ENCODE measurements at places on chromosomes 16 and 17.

DNA sequence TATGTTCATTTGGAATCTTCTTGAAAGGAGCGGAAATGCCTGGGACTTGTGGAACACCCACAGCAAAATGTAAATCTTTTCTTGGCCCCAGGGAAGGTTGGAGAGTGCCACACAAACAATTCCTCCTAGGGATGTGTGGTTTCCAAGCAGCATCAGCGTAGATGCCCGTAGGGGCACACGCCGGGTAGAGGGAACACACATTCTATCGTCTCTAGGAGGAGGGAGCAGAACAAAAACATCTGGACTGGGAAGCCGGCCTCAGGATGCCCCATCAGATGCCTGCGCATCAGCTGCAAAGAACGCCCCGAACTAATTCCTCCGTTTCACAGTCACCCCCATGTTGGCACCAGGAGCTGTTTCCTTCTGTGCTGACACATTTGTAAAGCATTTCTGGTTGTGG lies 357.9 kb upstream of the ZFHX3 start:
- DNase-seq, result no peak

DNA sequence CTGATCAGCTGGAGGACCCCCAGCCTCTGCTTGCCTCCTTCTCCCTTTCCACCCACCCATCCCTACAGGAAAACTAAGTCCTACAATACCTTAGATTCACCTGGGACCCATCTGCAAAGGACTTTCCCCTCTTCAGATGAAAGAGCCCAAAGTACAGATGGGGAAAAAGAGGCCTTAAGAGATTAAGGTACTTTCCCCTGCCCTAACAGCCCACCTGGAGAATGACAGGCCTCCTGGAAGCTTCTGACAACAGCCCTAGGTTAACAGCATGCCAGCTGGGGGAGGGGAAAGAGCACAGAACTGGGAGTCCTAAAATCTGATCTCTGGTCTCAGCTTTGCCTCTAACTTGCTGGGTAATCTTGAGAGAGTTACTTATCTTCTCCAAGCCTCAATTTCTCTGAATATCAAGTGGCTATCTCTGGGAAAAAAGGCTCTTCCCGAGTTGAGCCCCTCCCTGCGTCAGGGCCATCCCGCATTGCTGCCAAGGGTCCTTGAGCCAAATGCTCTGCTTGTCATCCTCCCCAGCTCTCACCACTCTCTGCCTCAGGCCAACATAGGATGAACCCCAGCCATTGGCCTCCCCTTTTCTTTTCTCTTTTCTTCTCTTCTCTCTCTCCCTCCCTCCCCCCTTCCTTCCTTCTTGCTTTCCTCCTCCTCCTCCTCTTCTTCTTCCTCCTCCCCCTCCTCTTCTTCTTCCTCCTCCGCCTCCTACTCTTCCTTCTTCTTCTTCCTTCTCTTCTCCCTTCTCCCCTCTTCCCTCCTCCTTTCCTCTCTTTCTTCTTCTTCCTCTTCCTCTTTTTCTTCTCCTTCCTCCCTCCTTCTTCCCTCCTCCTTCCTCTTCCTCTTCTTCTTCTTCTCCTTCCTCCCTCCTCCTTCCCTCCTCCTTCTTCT lies 22.5 kb upstream of the SP6 start:
- no peak for DNase-seq

GRCh38 chr17:82838386-82839063 lies 1.3 kb downstream of the ZNF750 start:
- DNase-seq, result no peak

GRCh38 chr16:11484691-11485258 lies 101.9 kb downstream of the LITAF start:
- DNase-seq, result no peak

- no peak for DNase-seq
Measured at GRCh38 chr17:40122136-40122998, 596 bp downstream of the MSL1 start.

DNA sequence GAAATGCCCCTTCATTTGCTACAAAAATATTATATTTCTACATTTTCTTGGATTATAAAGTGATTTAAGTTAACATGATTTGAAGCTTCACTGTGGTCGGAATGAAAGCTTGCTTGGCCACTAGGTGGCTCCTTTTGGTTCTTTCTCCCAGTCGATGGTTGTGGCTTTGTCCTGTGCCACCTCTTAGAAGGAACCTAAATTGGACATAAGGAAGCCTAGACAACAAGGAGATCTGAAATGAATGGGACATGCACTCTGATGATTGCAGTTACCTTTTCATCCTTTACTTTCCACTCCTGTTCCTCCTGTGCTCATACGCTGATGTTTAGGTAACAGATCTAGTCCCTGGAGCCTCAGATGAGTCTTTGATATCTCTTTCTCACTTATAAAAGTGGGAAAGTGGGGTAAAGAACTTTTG lies 39.2 kb downstream of the FTO start:
- no peak for DNase-seq

DNA sequence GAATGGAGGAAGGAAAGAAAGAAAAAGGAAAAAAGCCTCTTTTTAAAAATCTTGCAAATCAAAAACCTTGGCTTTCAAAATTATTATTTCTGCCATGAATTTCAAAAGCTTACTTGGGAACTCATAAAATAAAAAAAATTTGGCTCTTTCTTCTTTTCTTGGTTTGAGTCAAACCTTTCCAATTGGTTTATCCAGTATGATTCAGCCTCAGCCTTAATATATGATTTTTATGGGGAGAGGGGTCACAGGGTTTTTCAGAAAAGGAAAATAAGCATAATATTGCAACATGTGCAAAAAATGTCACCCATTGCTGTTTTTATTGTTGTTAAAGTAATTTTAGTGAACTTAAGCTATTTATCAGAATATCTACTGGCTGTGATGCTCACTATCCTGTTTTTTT lies 31.2 kb upstream of the HAPSTR1 start:
- no peak for DNase-seq

- DNase-seq, result no peak
Measured at GRCh38 chr17:34386343-34386696, 23.3 kb upstream of the CCL1 start.

- DNase-seq, result no peak
Measured at GRCh38 chr17:46059486-46059885, 60.4 kb downstream of the STH start.

DNA sequence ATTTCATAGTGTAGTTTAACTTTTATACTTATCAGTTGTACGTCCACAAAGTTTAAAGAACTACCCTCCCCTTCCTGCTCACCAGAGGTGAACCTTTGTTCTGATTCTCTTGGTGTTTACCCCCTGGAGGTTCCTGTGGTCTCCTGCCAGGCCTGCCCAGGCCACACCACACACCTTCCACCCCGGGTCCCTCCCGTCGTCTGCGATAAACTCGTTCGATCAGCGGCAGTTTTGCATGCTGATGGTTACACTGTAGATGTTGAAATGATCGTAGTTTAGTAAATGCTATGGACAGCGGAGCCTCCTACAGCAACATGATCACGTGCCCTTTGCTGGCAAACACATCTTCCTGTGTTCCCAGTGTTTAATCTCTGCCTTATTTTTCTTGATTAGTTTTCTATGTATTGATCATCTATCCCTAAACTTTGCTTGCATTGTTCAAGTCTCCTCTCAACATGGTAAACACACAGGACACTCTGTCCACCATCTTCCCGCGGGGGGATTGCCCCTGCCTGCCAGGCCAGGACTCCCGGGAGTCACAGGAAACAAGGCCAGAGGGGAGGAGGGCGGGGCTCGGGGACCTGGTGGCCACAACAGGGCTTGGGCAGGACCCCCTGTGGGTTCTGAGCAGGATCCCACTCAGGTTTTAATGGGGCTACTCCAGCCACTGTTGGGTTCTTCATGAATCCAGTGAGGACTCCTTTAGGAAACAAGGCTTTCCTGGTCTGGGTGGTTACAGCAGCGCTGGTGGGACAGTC lies 2.8 kb upstream of the ACSF3 start:
- DNase-seq, result no peak

- DNase-seq, result no peak
Measured at GRCh38 chr17:44333371-44333770, 8.7 kb upstream of the SLC25A39 start.

GRCh38 chr17:76735586-76736348 lies 1.4 kb downstream of the SRSF2 start:
- DNase-seq, result no peak

GRCh38 chr17:39671651-39672521 lies 3.6 kb downstream of the PNMT start:
- no peak for DNase-seq

GRCh38 chr16:30605158-30605557 lies 5.0 kb downstream of the ZNF689 start:
- DNase-seq, result no peak

GRCh38 chr16:57245472-57246113 lies 534 bp downstream of the ARL2BP start:
- no peak for DNase-seq

- no peak for DNase-seq
Measured at GRCh38 chr16:58148526-58148925, 19.3 kb upstream of the CFAP20 start.

GRCh38 chr17:79974566-79975497 lies 60.8 kb downstream of the TBC1D16 start:
- DNase-seq, result no peak

- no peak for DNase-seq
Measured at GRCh38 chr16:68695575-68695974, 41.5 kb upstream of the CDH1 start.

GRCh38 chr16:31427441-31428278 lies 500 bp downstream of the COX6A2 start:
- peak; percentile 21 for DNase-seq

DNA sequence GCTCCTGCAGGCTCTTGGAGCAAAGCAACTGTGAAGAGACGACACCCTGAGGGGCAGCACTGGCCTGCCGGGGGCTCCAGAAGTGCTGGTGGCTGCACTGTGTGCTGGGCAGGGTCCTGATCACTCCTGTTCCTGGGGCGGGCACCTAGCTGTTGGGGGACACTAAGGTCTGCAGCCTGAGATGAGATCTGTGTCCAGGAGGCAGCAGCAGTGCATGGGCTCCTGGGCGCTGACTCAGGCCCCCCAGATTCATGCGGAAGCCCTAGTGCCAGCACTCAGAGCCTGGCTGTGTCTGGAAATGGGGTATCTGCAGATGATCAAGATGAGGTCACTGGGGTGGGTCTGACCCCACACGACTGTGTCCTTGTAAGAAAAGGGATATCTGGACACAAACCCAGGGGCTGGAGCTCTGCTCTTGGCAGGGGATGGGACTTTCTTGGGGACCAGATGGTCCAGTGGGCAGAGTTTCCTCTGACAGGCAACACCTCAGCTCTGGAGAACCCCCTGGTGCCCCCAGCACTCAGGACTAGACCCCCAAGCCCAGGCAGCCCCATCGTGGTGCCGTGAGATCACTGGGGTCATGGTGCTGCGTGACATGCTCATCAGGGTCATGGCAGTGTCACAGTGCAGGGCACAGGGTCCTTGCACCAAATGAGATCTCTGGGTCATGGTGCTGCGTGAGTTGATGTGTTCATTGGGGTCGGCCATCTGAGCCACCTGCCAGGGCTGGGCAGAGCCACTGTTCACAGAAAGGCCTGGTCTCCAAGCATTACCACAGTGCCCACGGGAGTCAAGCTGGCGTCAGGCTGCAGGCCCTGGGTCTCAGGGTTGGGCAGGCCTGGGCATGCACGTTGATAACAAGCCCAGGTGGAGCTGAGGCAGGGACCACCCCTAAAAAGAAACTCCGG lies 9.5 kb downstream of the FAAP100 start:
- DNase-seq, result no peak

DNA sequence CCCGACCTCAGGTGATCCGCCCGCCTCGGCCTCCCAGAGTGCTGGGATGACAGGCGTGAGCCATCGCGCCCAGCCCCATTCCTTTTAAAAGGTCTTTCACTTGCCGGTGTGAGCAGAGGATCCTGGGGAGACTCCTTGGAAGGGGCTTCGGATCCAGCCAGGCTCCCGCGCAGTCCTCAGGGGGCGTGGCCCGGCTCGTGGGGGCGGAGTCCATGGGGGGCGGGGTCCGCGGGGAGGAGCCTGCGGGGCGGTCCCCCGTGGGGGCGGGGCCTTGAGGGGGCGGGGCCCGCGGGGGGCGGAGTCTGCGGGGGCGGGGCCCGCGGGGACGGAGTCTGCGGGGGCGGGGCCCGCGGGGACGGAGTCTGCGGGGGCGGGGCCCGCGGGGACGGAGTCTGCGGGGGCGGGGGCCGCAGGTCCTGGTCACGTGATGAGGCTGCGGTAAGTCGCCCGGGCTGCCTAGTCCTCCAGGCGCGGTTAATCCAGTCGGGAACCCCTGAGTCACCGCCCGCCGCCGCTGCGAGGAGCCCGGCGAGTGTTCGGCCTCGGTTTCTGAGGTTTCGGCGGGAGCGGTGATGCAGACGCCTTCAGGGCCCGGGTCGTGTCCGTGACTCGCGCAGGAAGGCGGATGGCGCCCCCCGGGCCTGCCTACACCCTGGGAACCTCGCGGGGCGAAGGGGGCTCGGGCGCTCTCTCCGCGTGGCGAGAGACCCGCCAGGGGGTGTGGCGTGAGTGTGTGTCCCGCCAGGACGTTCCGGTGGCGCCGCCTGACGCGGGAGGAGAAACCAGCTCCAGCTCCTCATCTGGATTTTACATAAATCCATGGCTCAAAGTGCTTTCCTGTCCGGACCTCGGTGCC lies 23.6 kb upstream of the ABR start:
- no peak for DNase-seq

DNA sequence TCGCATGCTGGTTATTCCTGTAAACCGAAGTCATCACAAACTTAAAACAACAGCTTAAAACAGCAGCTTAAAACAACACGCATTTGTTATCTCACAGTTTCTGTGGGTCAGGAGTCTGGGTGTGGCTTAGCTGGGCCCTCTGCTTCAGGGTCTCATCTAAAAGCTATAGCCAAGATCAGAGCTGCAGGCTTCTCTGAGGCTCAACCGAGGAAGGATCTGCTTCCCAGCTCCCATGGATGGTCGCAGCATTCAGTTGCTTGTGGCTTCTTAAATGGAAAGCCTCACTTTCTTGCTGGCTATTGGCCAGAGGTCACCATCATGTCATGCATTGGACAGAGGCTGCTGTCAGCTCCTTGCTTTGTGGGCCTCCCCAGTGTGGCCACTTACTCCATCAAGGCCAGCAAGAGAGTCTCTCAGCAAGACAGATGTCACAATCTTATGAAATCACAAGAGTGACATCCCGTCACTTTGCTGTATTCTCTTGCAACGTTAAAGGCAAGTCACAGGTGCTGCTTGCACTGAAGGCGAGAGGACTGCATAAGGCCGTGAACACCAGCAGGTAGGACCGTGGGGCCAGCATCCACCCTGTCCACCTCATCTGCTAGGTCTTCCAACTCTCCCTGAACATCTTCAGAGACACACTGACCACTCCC lies 117.9 kb upstream of the TNRC6C start:
- DNase-seq, result no peak

DNA sequence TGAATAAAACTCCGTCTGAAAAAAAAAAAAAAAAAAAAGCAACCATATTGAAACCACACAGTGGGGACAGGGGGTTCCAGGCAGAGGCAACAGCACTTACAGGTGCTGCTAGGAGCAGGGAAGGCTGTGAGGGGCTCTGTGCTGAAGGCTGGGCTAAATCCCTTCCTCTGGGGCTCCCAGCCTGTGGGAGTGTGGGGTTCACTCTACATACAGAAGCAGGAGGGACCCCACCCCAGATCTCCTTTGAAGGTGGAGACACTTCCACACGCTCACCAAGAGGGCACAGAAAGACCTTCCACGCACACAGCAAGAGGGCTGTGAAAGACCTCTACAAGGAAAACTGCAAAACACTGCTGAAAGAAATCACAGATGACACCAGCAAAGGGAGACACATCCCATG lies 53.9 kb downstream of the USP22 start:
- no peak for DNase-seq

GRCh38 chr16:85600530-85601271 lies 12.4 kb upstream of the GSE1 start:
- no peak for DNase-seq
